NCI-H2081 (cell line): ENCODE measurements at places on chromosomes 2 and 18.
A peak's percentile ranks its signal among the peaks of the same experiment; 100 is the strongest.

DNA sequence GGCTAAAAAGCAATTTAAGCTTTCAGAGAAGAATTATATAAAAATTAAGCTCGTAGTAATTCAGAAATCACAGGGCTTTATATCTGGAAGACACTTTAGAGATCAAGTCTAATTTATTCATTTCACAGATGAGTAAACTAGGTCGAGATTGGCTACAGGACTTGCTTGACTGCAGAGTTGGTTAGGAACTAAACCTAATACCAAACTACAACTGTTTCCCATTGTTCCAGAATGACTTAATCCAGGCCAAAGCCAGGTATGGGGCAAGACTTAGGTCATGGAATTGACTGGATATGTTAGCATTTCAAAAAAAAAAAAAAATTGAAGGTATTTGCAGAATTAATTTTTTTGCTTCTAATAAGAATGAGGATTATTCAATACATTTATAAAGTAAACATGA, 146.1 kb downstream of the RIT2 start:
- no peak for DNase-seq

DNA sequence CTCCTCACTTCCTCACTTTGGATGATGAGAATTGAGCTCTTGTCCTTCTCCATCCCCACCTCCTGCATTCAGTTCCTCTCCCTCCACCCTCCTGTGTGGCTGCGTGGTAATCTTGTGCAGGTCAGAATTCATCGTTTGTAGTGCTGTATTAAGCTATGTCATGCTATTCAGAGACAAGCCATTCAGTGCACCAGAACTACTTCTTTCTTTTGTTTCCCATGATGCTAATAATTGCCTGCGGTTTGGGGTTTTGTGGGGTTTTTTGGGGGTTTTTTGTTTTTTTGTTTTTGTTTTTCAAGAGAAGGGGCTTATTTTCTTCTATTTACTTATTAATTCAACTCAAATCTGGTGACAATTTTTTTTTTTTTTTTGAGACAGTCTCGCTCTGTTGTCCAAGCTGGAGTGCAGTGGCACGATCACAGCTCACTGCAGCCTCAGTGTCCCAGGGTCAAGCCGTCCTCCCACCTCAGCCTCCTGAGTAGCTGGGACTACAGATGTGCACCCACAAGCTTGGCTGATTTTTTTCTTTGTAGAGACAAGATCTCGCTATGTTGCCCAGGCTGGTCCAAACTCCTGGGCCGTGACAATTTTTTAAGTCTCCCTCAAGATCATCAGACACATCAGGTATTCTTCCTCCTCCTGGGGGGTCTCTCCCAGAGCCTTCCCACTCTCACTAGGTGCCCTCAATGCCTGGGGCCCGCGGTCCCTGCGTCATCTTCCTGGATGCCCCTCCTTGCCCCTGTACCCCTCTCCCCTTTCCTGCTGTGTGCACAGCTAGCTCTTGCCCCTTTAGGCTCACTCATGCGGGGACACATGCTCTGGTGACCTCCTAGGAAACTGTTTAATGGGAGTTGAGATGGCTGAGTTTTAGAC, 37.8 kb downstream of the MAL start:
- DNase-seq = no peak

GRCh38 chr2:222613715-222614331, 42.1 kb downstream of the FARSB start:
- peak; percentile 48 for DNase-seq

DNA sequence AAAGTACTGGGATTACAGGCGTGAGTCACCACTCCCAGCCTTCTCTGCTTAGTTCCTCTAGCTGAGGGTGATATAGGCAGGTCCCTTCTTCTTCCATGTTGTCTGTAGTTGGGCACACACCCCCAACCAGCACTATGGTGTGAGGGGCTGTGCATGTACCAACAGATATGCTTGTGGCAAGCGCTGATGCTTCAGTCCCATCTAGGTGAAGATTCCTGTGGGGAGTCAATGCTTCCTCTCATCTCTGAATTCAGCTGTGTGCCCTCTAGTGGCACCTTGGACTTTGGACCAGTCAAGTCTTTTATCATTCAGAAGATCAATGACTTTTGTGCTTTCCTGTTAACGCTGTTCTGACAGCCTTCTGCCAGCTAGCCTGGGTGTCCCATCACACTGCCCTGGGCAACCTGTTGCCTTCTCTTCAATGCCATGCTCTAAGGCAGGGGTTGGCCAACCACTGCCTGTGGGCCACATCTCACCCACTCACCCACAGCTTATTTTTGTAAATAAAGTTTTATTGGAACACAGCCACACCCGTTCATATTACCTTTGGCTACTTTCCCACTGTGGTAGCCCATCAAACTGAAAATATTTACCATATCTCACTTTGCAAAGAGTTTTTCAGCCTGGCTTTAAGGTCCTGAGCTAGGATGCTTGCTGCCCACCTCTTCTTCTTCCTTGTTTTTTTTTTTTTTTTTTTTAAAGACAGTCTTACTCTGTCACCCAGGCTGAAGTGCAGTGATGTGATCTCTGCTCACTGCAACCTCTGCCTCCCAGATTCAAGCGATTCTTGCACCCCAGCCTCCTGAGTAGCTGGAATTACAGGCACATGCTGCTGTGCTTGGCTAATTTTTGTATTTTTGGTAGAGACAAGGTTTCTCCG, 51.0 kb downstream of the NPAS2 start:
- DNase-seq = no peak

DNA sequence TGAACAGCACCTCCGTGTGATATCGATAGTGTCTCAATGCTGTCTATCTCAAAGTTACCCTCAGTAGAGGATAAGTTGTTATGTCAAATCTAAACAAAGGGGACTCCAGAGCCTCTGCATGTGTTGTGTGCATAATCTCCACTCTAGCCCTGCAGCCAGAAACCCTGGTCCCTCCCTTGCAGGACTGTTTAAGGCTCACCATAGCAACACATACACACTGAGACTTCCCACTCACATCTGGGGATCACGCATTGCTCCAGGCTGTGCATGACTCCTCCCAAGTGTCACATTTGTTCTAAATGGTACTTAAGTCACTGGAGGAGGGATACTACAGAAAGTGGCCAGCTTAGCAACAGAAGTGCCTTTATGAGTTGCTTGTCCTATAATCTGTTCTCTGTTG, 258.6 kb upstream of the CRIM1 start:
- DNase-seq = no peak

- no peak for DNase-seq
Observed at GRCh38 chr2:44817673-44818335, 123.7 kb upstream of the SIX3 start.

- DNase-seq = no peak
Observed at GRCh38 chr2:183455056-183455455, 330.8 kb downstream of the NUP35 start.

- DNase-seq = no peak
Observed at GRCh38 chr18:55432307-55433040, 155.5 kb downstream of the TCF4 start.
